Calu3 (cell line): ENCODE measurements at places on chromosomes 13 and 19.

GRCh38 chr19:3981373-3981735 lies 3.9 kb downstream of the EEF2 start:
- no peak for DNase-seq

GRCh38 chr19:35267353-35267817 lies 1.4 kb upstream of the USF2 start:
- DNase-seq: no peak

DNA sequence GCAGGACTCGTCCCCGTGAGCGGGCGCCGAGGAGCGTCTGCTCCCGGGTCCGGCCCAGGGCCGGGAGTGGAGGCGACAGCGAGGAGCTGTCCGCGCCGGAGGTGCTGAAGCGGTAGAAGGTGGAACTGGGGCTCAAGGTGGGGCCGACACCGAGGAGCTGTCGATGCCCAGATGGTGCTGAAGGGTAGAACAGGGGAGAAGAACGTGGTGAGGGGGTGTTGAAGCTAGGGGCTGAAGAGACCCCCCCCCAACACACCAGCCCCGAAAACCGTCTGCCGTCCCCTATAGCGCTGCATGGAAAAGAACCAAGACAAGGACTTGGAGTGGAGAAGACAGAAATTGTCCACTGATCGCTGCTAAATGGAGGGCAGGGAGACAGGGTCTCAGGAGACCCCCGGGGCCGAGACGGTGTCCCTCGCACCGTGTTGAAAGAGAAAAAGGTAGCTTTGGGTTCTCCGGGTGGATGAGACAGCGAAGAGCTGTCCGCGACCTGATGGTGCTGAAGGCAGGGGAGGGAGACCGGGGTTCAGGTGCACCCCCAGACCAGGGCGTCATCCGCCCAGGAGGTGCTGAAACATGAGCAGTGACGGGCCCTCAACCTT lies 7.1 kb upstream of the PDE4C start:
- DNase-seq: peak; percentile 59

- no peak for DNase-seq
Observed at GRCh38 chr19:10408511-10409283, 5.4 kb upstream of the CDC37 start.

- no peak for DNase-seq
Observed at GRCh38 chr13:39542361-39542760, 60.6 kb downstream of the LHFPL6 start.

- DNase-seq: no peak
Observed at GRCh38 chr13:112728375-112729126, 38.7 kb downstream of the ATP11A start.

DNA sequence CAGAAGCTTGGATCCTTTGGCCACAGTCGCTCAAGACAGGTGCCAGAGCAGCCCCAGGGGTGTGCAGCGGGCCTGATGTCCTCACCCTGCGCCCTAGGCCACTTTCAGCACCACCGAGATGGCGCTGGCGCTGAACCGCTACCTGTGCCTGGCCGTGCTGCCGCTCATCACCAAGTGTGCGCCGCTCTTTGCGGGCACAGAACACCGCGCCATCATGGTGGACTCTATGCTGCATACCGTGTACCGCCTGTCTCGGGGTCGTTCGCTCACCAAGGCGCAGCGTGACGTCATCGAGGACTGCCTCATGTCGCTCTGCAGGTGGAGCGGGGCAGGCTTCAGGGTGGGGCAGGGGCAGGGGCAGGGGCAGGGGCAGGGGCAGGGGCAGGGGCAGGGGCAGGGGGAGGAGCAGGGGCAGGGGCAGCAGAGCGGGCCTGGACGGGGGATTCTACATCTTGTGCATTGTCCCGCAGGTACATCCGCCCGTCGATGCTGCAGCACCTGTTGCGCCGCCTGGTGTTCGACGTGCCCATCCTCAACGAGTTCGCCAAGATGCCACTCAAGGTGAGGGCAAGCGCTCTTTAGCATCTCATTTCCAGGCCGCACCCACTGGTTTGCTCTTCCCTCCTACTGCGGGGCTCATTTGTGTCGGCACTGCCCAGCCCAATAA lies 69.1 kb downstream of the RYR1 start:
- DNase-seq: no peak

DNA sequence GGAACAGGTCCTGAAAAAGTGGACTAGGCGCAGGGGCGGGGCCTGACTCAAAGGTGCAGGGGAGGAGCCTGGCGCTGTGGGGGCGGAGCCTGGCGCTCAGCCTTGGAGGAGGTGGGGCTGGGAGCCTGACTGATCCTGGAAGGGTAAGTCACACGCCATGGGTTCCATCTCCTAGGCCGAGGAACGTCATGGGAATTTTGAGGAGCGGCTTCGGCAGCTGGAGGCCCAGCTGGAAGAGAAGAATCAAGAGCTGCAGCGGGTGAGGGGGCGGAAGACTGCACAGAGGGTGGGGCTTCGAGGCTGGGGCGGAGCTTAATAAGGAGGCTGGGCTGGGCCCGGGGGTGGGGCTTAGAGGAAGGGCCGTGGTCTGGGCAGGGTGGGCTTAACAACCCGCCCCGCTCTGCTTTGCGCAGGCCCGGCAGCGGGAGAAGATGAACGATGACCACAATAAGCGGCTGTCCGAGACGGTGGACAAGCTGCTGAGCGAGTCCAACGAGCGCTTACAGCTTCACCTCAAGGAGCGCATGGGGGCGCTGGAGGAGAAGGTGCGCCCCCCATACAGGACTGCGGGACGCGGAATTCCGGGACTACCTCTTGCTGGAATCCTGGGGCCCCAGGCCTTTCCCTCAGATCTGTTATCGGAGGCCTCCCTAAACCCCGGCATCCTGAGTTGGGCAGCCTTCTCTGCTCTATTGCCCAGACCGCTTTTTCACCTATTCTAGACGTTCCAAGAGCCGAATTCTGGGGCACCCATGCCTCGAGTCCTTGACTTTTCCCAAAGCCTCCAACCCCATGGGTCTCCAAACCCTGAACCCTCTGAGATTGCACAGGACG lies 14.5 kb downstream of the PPFIA3 start:
- DNase-seq: peak; percentile 60

- no peak for DNase-seq
Observed at GRCh38 chr19:32802840-32803239, 66.7 kb downstream of the SLC7A9 start.

DNA sequence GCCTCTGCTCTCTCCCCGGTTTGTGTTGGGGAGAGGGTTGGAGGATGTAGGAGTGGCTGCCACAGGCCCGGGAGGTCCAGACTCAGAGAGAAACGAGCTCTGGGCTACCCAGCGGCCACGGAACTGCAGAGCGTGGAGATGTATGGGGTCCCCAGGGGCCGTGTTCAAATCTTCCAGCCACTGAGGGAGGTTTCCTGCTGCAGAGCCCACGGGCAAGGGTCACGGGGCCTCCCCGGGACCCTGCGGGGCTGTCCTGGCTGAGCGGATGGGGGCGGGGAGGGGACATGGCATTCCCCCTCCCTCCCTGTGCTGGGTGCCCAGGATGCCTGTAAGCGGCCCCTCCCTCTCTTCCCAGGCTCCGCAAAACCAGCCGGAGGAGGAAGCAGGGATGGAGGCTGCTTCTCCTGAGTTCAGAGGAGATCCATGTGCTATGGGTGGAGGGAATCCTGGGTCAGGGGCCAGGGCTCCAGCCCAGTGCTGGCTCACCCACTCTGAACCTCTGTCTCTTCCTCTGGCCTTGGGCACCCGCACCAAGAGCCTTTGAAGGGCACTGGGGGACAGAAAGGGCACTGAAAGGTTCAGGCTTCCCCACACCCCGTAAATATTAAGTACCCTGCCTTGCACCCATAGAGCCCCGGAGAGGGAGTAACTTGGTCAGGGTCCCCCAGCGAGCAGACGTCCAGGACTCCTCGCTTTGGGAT lies 22.6 kb downstream of the SMIM24 start:
- no peak for DNase-seq

- DNase-seq: no peak
Observed at GRCh38 chr19:50535672-50536187, 22.0 kb upstream of the ASPDH start.

- no peak for DNase-seq
Observed at GRCh38 chr19:55679343-55680257, 4.6 kb downstream of the EPN1 start.

- peak; percentile 98 for DNase-seq
Observed at GRCh38 chr19:58097781-58098681, at the start of gene ZSCAN18. Gene ZSCAN18 (minus strand): TSS chr19:58098231. CDS start chr19:58090267, 7,964 bp downstream.

DNA sequence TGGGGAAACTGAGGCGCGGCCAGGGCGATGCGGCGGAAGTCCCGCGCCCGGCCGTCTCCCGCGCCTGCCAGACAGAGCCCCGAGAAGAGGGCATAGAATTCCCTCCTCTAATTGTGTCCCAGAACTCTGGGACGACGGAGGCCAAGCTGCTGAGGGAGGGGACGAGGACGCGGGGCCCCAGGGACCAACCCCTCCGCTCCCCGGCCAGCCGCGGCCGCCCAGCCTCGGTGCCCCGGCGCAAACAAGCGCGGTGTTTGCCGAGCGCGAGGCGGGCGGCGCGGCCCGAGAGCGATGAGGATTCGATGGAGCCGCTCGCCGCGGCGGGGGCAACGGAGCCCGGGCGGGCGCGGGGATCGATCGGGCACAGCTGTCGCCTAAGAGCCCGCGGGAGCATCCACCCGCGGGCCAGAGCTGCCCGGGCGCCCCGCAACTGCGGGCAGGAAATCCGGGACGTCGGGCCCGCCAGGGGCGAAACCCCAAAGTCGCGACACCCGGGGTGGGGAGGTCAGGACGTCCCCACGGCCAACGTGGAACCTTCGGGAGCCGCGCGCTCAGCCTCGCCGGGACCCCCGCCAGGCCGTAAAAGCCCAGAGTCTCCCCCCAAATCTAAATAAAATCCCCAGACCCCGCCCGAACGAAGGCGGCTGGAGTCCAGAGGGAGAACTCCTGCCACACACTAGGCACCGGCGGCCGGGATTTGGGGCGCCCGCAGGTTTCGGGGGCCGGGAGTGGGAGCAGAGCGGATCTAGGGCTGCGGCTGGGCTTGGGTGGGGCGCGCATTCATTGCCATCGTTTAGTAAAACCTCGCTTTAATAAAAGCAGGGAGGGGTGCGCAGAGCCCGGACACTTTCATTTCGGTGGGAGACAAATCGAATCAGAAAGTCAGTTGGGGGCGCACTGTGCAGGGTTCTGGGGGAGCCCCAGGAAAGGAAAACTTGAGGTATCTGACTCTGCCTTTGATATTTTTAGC lies 3.6 kb upstream of the ONECUT3 start:
- DNase-seq: no peak
